Stomach (tissue), 19 donors: ENCODE measurements at places on chromosomes 12 and 14.
A peak's percentile ranks its signal among the peaks of the same experiment; 100 is the strongest.

DNA sequence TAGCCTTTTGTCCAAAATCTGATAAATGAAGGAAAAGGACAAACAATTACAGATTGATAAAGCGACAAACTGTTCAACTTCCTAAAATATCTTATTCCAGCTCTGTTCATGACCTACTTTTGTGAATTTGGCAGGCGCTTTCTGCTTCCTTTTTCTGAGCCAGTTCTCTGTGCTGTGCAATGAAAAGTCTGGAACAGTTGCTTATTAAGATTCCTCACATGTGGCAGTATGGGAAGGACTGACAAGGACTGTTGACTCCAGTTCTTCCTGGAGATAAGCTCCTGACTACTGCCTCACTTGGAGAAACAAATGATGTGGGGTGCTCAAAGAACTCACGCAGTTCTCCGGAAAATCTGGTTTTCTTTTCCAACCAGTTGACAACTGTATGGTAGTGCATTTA is 58.3 kb upstream of the ANP32D start:
- no peaks in the 10 kb centered on the region for H3K27me3 ChIP-seq
- no peaks in the 10 kb centered on the region for H3K36me3 ChIP-seq
- DNase-seq: no peak
- peaks cover 3% of the 10 kb centered on the region for H3K4me1 ChIP-seq
- no peak overlapping the region for H3K27ac ChIP-seq

DNA sequence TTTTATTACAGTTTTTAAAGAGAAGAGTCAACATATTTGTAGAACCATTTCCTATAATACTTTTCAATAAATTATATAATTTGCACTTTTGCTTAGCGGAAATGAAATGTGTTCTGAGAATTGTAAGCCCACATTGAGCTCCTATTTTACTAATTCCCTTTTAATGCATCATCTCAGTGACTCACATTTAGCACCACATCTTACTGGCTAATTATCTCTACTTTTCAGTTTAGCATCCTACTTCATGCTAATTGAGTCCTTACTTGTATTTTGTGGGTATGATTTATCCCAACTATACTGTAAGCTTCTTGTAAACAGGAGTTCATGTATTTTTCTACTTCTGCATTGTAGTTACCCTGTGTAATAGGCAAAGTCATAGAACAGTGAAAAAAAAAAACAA is 67.5 kb downstream of the TMX1 start:
- no peaks in the 10 kb centered on the region for H3K27me3 ChIP-seq
- no peak overlapping the region for H3K27ac ChIP-seq
- no peak for DNase-seq
- H3K4me1 ChIP-seq: peaks cover 5% of the 10 kb centered on the region
- no peak overlapping the region for H3K4me3 ChIP-seq

DNA sequence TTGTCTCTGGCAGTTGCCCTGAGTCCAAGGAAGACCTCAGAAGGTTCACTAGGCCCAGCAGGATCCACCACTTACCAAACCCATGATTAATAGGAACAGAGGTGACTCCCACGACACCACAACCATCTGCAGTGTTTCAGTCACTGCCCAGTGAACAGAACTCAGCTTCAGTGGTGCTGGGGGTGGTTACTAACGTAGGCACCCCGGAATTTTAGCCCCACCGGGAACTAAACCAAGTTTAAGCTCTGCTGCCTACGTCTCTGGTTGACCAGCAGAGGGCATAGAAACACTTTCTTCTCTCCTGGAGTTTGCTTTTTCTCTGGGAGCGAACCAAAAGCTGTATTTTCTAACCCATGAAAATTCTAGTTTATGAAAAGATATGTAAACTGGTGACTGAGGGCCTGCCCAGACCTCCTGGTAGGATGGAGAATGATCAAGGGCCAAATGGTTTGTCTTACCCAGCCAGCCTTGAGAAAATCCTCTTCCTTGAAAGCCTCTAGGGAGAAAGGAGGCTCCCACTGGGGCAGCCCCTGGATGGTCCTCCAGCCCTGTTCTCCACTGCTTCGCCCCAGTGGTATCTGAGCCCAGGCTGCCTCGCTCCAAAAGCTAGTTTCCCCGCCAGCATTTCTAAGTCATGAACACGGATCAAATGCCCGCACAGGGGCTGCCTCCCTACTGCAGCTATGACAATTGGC is 379.8 kb downstream of the DPF3 start:
- no peaks in the 10 kb centered on the region for H3K36me3 ChIP-seq
- H3K27me3 ChIP-seq: peaks cover 15% of the 10 kb centered on the region
- no peak overlapping the region for H3K27ac ChIP-seq
- H3K4me1 ChIP-seq: peaks cover 12% of the 10 kb centered on the region
- DNase-seq: no peak

DNA sequence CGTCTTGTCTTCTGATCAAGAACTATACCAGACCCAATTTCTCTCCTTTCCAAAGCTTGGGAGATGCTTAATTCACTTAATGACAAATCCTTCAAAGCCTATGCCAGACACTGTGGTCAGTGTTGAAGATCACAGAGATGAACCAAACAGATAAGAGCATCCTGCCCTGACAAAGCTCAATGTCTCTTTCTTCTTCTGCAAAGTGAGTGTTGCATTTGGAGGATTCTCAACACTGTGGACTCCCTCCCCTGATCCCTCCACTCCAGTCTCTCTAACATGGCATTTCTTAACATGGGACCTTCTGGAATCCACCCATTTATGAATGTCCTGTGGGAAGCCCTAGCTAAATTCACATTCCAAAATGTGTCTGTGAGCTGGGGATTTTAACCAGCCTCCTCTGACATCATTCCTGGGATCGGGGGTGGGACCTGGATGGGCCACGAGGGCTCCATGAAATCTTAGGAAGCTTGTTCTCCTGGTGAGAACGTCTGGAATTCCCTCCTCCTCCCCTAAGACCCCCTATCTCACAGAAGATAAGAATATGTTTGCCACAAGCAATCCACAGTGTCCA is 20.3 kb downstream of the SYNE3 start:
- H3K27ac ChIP-seq: peak overlapping the region; percentile 33
- H3K27me3 ChIP-seq: no peaks in the 10 kb centered on the region
- DNase-seq: no peak
- no peaks in the 10 kb centered on the region for H3K36me3 ChIP-seq

GRCh38 chr14:30521899-30522736 is 36.8 kb upstream of the G2E3 start:
- no peaks in the 10 kb centered on the region for H3K36me3 ChIP-seq
- H3K27me3 ChIP-seq: no peaks in the 10 kb centered on the region
- no peaks in the 10 kb centered on the region for H3K4me1 ChIP-seq
- no peak overlapping the region for H3K4me3 ChIP-seq

DNA sequence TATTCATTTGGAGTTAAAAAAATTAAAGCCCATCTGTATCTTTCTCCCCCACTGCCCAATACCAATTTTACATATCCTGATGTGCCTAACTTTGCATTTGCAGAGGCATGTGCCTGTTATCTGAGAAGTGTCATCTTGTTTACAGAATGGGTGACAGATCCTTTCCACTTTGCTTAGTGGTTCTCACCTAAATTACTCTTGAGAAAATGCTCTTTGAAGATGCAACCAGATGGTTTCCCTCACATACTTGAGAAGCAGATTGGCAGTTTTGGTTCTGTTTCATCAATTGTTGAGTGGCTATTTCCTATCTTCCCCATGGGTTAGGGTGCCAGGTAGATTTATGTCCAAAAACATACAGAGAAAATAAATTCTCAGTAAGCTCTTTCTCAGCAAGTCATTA is 1051.4 kb upstream of the ATXN7L3B start:
- no peak overlapping the region for H3K27ac ChIP-seq
- no peaks in the 10 kb centered on the region for H3K4me1 ChIP-seq
- DNase-seq: no peak
- H3K27me3 ChIP-seq: no peaks in the 10 kb centered on the region
- no peak overlapping the region for H3K4me3 ChIP-seq

- no peaks in the 10 kb centered on the region for H3K27me3 ChIP-seq
- H3K27ac ChIP-seq: no peak overlapping the region
- DNase-seq: peak; percentile 55
- H3K4me1 ChIP-seq: peaks cover 43% of the 10 kb centered on the region
These were observed 33.7 kb downstream of the VWF start for GRCh38 chr12:6090803-6091202.

DNA sequence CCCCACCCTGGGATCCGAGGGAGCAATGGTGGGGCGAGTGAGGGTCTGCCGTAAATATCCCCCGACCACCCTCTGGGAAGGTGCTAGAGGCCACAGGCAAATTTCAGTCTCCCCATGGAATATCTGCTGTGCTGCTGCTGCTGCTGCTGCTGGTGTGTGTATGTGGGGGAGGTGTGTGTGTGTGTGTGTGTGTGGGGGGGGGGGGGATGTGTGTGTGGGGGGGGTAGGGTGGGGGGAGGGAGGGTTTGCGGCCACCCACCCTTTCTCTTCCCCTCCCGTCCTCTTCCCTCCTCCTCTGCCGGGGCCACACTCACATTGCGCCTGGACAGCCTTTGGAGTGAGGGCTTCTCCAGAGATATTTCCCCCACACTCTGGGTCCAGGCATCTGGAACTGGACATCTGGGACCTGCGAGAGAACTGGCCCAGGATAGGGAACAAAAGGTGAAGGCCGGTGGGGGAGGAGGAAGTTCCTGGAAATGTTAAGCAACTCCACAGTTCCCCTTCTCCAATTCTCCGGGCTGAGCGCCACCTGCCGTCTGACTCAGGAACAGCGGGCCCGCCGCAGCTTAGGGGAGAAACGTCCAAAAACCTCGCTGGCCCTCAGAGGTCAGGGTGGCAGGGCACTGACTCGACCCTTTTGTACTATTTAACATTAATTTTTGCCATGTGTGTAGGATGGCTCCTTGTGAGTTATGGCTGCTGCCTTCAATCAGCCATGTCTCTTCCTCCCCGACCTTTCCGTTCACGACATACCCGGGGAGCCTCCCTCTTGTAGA is at the start of gene C1RL:
Gene C1RL (minus strand): TSS at position 419 of the 776 bp plus-strand sequence. CDS start 34 bp downstream, at position 385.
- H3K4me3 ChIP-seq: peak within 1 kb of the TSS; percentile 63
- H3K27me3 ChIP-seq: no peaks in the 10 kb centered on the region
- no peaks in the 10 kb centered on the region for H3K36me3 ChIP-seq
- peak; percentile 94 for DNase-seq
- peak within 1 kb of the TSS; percentile 93 for H3K27ac ChIP-seq
- H3K4me1 ChIP-seq: peaks cover 38% of the 10 kb centered on the region

DNA sequence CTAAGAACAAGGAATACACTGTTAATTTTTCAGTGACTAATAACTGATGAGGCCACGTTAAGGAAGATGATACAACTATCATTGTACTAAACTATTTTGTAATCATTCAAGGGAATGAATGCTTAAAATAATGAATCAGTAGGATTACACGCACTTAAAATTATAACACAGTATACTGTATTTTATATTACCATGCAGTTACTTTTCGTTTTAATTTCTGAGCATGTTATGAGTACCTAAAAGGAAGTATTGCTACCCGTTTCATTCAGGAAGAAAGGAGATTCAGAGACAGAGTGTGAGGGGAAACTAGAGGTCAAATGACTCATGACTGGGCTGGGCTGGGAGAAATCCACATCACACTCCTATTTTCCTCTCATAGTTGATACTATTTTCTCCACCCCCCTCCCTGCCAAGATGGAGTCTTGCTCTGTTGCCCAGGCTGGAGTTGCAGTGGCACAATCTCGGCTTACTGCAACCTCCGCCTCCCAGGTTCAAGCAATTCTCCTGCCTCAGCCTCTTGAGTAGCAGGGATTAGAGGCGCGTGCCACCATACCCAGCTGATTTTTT is 202.0 kb downstream of the PPM1H start:
- H3K4me3 ChIP-seq: no peak overlapping the region
- H3K27ac ChIP-seq: no peak overlapping the region
- no peaks in the 10 kb centered on the region for H3K36me3 ChIP-seq
- H3K4me1 ChIP-seq: peaks cover 17% of the 10 kb centered on the region
- no peaks in the 10 kb centered on the region for H3K27me3 ChIP-seq

GRCh38 chr12:18391151-18391550 is 129.8 kb downstream of the PIK3C2G start:
- no peaks in the 10 kb centered on the region for H3K27me3 ChIP-seq
- DNase-seq: no peak
- H3K4me3 ChIP-seq: no peak overlapping the region

- H3K36me3 ChIP-seq: no peaks in the 10 kb centered on the region
- no peak overlapping the region for H3K4me3 ChIP-seq
- DNase-seq: no peak
- peaks cover 4% of the 10 kb centered on the region for H3K4me1 ChIP-seq
- H3K27ac ChIP-seq: no peak overlapping the region
- no peaks in the 10 kb centered on the region for H3K27me3 ChIP-seq
These were observed 77.6 kb downstream of the LGMN start for GRCh38 chr14:92670643-92671366.

DNA sequence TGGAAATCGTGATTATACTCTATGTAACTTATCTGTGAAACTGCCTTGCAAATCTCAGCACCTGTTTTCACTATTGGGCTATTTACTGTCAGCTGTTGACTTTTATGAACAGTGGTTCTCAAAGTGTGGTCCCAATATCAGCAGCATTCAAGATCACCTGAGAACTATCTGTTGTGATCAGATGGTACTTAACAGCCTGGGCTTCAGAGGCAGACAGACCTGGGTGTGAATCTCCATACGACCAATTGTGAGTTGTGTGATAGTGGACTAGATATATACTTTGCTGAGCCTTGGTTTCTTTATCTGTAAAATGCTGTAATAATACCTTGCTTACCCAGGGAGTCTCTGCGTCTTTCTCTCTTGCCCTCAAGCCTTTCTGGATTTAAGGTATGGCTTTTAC is 105.1 kb downstream of the ERGIC2 start:
- no peaks in the 10 kb centered on the region for H3K4me1 ChIP-seq
- peaks cover 5% of the 10 kb centered on the region for H3K36me3 ChIP-seq
- no peak overlapping the region for H3K27ac ChIP-seq
- no peaks in the 10 kb centered on the region for H3K27me3 ChIP-seq
- DNase-seq: no peak

DNA sequence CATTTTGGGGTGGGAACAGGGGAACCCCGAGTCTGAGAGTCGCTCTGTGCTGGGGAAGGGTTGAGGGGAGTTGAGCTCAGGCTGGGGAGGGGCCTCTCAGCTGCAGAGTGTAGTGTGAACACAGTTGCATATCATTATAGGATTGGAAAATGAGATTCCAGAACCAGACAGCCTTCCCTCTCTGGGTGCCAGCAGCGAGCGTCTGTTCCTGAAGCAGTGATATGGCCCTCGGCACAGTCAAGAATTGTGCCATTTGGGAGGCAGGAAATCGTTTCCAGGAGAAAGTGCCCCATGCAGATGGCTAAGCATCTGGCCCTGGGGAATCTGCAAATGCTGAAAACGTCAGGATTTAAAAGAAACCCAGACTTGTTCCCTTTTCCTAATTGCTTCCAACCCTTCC is 70.4 kb upstream of the SFSWAP start:
- no peak overlapping the region for H3K4me3 ChIP-seq
- H3K27me3 ChIP-seq: peaks cover 20% of the 10 kb centered on the region
- no peaks in the 10 kb centered on the region for H3K36me3 ChIP-seq
- no peaks in the 10 kb centered on the region for H3K4me1 ChIP-seq
- H3K27ac ChIP-seq: no peak overlapping the region

GRCh38 chr14:101875041-101875726 is 89.2 kb upstream of the DYNC1H1 start:
- H3K4me3 ChIP-seq: no peak overlapping the region
- no peak for DNase-seq
- H3K27ac ChIP-seq: peak overlapping the region; percentile 67
- peaks cover 11% of the 10 kb centered on the region for H3K36me3 ChIP-seq
- no peaks in the 10 kb centered on the region for H3K27me3 ChIP-seq
- H3K4me1 ChIP-seq: peaks cover 16% of the 10 kb centered on the region

- no peak overlapping the region for H3K27ac ChIP-seq
- H3K4me3 ChIP-seq: no peak overlapping the region
- DNase-seq: no peak
- H3K4me1 ChIP-seq: no peaks in the 10 kb centered on the region
- H3K36me3 ChIP-seq: no peaks in the 10 kb centered on the region
- H3K27me3 ChIP-seq: no peaks in the 10 kb centered on the region
These were observed 162.2 kb downstream of the TPH2 start for GRCh38 chr12:72100854-72101253.
